Foreskin fibroblast (primary cell): ENCODE measurements at places on chromosomes 7 and 10.

DNA sequence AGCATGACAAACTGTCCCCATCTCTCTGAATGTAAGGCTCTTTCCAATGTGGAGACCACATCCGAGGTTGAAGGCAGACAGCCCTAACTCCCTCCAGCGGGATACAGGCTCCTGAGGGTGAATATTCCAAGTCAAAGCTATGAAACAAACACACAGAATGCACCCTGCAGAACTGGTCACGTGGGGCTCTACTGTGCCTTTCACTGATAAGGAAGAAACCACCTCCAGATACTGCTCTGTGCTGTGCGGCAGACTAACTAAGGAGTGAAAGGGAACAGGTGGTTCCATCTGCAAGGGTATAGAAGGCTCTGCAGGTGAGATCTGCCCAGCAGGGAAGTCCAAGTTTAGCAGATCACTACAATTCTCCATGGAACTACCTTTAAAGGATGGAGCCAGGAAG is 534.4 kb downstream of the KCNMA1 start:
- DNase-seq, result no peak

- no peak for DNase-seq
Observed at GRCh38 chr7:117776224-117776623, 97.0 kb downstream of the CTTNBP2 start.

- no peak for DNase-seq
Observed at GRCh38 chr10:80633383-80633860, 95.7 kb downstream of the SH2D4B start.

- DNase-seq, result no peak
Observed at GRCh38 chr7:15925608-15926007, 239.1 kb upstream of the MEOX2 start.

DNA sequence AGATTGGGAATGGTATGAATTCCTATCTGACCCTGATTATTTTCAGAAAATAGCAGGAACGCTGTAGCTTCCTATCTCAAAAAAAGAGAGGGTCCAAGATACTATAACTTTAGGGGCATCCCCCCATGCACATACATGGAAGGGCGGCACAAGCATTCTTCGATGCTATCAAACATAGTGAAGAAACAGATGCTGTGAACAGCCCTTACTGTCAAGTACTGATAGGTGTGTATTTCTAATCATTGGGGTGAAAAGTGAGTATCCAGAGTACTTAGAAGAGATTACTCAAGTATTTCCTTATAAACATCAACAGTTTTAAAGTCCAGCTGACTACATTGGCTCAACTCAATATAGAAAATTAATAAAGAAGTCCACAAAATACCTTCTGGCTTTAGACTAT is 17.0 kb upstream of the NUP42 start:
- no peak for DNase-seq
